ENCODE measurements at places on chromosomes 12 and 14.
A peak's percentile ranks its signal among the peaks of the same experiment; 100 is the strongest.

DNA sequence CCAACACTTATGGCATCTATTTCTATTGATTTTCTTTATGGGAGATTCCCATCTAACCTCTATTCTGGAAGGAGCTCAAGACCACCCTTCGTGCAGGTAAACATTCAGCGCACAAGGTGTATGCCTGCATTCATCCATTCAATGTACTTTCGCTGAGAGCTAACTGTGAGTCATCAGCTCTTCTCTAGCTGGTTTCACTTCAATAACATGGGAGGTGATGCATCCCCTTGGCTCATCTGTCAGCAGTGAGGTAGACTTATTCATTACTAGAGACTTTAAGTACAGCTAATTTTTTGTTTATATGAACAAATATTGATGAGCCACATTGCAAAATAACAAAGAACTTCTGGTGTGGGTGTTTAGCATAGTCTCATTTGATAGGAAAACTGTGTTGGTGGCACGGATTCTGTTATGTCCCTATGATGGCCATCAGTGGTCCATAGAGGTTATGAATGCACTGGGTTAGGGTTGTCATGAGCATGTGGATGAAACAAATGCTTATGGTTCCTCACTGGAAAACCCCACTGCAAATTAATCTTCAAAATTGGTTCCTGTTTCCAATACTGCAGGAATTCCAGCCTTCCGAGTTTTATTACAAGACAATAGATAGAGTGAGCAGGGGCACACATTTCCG, 1151.0 kb downstream of the BCL11B start:
- DNase-seq, result no peak

DNA sequence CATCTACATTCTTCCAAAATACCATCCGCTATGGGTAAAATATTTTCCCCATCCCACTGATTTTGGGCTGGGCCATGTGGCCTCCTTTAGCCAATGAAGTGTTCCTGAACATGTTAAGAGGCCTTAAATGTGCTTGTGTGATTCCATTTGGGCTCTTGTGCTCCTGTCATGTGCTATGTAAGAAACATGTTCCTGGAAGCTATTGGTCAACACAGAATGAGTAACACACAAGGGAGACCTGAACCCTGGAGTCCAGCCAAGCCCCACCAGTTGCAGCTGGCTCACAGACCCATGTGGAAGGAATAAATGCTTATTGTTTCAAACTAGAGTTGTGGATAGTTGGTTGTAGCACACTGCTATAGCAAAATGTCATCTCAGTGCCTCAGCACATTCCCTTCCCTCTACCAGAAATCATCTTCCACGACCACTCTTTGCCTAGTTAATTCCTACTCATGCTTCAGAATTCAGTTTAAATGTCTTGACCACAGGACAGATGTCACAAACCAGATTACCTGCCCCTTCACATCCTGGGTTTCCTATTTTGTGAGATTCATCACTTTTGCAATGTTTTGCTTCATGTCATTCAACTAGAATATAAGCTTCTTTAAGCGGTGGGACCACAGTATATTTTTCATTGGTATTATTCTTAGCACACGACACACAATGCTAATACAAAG, 217.3 kb upstream of the EEA1 start:
- no peak for DNase-seq

DNA sequence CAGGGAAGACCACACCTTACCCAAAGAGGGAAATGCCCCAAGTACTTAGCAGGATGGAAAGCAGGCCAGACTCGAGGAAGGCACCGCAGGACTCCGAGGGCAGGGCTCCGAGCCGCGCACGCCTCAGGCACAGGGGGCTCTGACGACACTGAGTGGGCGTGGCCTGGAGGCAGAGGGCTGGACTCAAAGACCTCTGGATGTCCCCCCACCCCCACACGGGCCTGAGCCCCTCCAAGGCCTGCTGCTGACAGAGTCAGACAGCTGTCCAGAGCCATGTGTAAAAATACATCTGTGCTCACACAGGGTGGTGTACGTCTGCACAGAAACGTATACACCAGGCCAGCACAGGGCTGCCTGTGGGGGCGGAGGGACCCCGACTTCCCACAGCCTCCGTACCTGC, 1.4 kb downstream of the AKT1 start:
- DNase-seq, result peak; percentile 45

DNA sequence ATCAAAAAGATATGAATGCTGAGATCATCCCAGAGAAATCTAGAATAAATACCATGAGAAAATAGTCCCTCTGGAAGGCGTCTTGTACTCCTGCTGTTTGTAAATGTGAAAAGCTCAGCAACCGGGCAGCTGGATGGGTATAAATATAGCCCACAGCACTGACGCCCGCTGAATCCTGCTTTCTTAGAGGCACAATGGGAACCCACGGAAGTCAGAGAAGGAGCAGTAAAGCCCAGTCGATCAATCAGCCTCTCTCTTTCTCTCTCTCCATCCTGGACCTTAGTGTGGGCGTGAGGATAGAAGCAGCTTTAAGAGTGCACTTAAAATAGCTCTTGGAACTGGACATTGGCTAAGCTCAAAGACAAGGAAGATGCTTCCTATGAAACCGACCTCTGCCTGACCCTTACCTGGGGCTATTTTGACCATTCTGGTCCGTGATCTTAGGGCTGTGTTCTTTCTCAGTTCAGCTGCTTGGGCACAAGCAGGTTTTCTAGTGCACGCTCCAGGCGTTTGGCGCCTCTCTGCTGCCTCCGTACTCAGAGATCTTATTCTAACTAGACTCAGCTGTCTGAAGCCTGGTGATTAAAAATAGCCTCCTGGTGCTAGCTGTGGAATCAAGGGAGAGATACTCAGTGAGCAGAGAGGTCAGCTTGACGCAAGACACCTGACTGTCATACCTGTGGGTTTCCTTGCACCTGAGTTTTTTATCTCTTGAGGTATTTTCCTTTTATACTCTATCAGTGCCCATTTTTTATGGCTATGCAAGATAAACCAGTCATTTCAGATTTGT, 144.6 kb downstream of the ETV6 start:
- no peak for DNase-seq

DNA sequence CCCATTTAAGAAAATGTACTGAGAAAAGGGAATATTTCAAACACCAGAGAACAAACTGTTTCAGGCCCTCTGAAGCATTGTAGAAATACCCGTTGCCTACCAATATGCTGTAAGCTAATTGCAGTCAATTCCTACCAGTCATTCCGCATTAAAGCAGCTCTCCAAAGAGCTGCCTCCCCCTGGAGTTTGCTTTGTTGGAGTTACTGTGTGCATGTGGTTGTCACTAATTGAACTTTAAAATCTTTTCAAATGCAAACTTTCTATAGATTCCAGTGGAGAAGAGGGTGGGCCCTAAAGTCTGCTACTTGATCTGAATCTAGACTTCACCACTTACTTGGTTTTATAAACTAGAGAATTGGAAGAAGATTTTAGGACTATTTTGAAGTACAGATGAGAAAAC, 112.7 kb downstream of the PLXNC1 start:
- no peak for DNase-seq

DNA sequence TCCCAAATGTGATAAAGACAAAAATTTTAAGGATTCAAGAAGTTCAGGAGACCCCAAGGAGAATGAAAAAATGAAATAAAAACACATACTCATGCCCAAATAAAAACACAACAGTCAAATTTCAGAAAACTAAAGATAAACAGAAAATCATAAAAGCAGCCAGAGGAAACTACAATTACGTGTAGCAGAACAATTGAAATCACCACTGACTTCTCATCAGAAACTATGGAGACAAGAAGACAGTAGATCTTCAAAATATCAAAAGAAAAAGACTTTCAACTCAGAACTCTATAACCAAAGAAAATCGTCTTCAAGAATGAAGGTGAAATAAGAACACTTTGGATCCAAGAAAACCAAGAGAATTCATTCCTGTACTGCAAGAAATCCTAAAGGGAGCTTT, 54.9 kb downstream of the DIO3 start:
- no peak for DNase-seq

- DNase-seq, result no peak
Observed at GRCh38 chr14:56295743-56296142, 177.5 kb downstream of the PELI2 start.

- no peak for DNase-seq
Observed at GRCh38 chr12:54417712-54418440, 1.2 kb downstream of the ITGA5 start.

DNA sequence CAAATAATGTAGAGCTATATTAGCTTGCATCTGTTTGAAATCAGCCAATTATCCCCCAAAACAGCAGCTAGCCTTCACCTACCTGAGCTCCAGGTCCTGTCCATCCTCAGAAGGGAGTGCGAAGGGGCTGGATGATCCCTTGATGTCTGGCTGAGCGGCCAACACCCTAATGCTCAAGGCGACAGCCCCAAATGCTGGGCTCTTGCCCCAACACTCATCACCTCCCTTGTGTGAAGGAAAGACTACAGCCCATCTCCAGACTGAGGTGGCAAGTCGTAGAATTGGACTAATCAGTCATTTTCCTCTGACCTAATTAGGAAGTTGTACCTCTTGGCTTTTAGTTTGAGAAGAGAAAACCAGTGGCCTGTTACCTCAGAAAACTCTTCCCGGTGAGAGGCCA, 16.3 kb upstream of the MDM1 start:
- DNase-seq, result no peak

- no peak for DNase-seq
Observed at GRCh38 chr12:47725893-47726292, 603 bp upstream of the ENDOU start.

DNA sequence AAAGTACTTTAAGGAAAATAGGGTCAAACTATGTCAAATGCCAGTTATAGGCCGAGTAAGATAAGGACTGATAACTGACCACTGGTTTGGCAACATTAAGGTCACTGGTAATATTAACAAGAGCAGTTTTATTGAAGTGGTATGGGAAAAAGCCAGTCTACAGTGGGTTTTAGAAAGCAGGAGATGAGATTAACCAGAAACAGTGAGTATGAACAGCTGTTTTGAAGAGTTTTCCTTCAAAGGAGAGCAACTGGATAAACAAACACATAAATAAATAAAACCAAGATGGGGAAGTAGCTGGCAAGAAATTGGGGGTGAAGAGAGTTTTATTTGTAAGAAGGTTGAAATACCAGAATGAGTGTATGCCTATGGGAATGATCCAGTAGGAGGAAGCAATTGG, 30.3 kb downstream of the KITLG start:
- DNase-seq, result no peak

DNA sequence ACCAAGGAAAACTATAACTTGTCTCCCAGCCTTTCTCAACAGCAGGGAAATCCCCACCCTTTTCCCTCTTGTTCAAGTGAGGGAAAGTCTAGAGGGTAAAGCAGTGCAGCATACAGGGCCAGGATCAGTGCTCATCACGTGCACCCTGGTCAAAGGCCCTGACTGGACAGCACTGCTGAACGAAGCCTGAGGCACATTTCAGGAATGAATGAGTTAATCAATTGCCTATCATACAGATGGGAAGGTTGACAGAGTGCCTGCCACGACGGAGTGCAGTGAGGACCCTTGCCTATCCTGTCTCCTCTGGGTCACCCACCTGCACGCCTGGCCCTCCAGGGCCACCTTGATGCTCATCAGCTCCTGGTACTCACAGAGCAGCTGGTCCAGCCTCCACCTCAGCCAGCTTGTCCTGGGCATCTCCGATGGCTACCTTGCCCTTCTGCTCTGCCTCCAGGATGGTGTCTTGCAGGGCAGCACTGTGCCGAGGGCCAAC, 11.7 kb upstream of the KRT73 start:
- no peak for DNase-seq

- no peak for DNase-seq
Observed at GRCh38 chr12:13252616-13253015, 56.1 kb downstream of the EMP1 start.

- DNase-seq, result no peak
Observed at GRCh38 chr12:47112679-47113078, 32.9 kb upstream of the AMIGO2 start.

- no peak for DNase-seq
Observed at GRCh38 chr12:111353026-111353425, 15.9 kb downstream of the PHETA1 start.

DNA sequence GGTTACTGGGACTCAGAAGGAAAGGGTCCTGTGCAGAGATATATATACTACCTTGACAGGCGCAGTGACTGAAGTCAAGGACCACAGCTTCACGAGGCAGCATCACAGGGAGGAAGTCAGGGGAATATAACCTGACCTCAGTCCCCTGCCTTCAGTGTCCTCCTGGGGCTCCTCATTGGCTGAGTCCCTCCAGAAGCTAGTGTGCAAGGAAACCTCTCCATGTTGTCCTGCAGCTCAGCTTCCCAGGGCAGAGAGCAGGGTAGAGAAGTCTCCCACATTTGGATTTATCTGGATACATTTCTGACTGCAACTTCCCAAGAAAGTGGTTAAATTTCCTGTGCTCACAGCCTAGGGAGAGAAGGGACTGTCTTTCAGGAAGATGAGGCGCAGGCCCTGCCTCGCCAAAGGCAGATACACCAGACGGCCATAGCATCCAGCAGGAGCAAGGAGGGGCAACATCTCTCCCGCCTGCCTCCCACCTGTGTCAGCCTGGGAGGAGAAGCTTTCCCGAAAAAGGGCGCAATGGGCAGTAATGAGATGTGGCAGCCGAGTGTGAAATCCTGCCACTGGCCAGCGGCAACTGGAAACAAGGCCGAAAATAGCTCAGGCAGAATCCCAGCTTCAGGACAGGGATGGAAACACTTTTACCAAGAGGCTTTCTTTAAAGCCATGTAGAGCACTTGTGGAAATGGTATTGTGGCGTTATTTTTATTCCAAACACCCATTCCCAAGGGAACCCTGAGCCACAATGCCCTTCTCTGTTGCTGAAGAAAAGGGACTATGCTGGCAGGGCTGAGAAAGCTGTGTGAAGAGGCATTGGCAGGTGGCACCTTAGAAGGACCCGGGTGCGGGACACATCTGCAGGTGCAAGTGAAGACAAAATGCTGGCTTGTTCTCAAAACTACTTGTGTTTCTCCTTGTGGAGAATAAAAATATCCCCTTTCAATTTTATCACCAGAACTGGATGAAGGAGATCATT, 54.9 kb upstream of the HIF1A start:
- DNase-seq, result peak; percentile 32

DNA sequence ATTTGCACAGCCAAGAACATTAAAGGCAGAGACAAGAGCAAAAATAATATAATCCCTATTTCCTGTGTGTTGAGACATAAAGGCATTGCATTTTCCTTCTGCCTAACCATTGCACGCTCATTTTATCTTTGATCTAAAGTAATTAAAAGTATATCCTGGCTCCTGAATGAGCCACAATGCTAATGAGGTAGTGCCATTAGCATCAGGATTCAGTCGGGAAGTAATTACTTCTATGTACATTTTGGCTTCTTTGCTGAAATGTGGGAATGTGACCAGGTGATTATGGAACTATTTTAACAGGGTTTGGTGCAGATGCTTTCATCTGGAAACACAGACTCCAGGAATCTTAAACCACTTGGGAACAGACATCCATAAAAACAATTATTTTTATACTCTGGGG, 77.4 kb downstream of the TMTC1 start:
- DNase-seq, result no peak

- DNase-seq, result no peak
Observed at GRCh38 chr12:62267480-62267879, 7.3 kb downstream of the USP15 start.

GRCh38 chr12:129551441-129551840, 352.4 kb downstream of the TMEM132D start:
- DNase-seq, result no peak
